ENCODE measurements at places on chromosomes 7 and 10.

- DNase-seq: no peak
These were observed 195.9 kb downstream of the CFTR start for GRCh38 chr7:117675497-117676435.

DNA sequence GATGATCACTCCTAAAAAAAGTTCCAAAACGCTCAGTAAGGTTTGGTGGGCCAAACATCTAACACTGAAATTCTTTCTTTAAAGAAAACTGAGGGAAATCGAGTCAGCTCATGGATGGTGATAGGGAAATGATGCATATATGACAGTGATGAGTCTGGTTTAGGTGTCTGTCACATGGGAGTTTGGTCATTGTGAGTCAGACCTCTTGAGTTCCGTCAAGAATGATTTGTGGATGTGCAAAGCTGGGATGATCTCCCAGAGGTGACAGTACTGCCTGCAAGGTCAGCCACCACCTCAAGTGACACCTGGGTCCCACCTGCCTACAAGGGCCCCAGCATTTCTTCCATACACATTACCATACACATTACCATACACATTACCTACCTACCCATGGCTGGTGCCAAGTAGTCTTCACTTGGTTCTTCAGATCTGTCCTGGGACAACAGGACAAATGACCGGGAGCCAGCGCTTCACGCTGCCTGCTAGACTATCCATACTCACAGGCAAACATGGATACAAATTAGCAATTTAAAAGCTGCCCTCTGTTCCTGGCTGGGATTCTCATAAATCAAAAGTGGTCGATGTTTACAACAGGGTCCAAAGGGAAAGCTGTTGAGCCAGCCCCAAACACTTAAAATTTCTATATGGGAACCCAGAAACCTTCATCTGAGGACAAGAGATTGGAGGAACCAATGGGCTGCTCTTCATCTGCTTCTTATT lies 128.4 kb downstream of the ADAM12 start:
- DNase-seq: no peak

DNA sequence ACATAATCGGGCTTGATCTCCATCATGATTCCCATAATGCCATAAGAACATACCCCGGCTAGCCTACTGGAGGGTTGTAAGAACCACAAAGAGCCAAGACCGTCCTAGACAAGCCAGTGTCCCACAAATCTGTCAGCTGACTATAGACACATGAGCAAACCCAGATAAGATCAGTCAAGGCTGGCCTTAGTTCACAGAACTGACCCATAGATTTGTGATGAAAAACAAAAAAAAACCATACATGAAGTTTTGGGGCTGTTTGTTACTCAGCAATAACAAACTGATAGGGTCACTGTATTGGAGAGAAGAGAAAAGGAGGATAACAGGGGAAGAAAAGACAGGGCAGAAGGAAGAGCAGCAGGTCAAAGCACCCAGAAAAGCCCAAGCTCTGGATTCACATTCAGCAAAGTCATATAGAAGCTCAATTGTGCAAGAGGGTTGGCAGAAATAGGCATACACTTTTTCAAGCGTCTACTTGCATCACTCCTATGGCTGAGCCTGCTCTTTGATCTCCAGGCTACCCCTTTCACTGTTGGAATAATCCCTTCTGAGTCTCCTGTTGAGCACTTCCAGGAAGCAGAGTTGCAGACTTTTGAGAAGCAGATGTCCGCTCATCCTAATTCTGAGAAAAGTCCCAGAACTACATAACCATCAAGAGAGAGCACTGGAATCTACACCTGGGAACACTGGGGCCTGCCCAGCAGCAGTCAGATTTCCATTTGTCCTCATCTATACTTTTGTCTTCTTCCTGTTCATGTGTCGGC lies 122.0 kb upstream of the HABP2 start:
- no peak for DNase-seq

DNA sequence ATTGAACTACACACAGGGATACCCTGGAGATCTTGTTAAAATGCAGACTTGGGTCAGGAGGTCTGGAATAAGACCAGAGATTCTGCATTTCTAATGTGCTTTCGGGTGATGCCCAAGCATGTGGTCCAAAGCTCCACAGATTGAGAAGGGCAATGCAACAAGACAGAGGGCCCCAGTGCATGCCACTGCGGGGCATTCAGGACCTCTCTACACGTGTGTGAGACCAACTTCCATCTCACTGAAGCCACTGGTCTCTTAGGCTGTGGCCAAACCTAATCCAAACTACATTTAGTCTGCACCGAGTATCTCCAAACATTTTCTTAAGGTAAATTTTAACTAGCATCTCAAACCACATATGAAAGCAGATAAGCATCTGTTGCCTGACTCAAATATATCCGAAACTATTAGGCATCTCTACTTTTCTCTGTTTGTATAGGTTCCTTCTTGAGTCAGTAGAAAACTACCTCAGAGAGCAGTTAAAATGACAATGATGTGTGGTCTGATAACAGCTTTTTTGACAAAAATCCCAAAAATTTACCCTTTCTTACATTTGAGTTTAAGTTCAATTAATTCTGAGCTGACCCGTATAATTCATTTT lies 107.5 kb downstream of the ELMO1 start:
- no peak for DNase-seq

- no peak for DNase-seq
These were observed 10.6 kb upstream of the ZNF777 start for GRCh38 chr7:149471289-149471953.

- DNase-seq: no peak
These were observed 63.6 kb upstream of the TRIM24 start for GRCh38 chr7:138396251-138397070.

- DNase-seq: no peak
These were observed 106.8 kb upstream of the FAM133B start for GRCh38 chr7:92697012-92697411.

DNA sequence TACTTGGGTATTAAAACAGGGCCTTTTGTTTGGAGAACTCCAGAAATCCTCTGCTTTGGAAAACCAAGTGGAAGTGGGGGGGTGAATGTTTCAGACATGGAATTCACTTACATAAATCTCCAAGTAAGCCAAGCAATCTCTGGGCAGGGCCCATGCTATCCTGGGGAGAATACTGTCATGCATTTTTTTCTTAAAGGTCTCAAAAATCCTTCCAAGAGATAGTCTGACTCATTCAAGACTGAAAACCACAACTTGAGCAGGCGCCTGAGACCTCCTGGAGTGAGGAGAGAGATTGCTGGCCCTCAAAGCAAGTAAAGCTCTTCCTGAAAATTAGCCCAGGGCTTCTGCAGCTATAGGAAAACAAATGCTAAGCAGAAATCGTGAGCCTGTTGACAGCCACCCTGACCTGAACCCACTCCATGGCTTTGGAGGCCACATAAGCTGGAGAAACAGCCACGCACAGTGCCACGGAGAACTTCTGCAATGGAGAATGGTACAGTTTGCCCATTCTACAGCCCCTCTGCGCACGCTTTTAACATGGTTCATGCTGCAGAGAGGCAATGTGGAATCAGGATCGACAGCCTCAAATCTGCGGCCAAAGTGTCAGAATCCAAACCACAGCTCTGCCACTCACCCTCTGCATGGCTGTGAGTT lies 203.1 kb upstream of the AUTS2 start:
- DNase-seq: peak; percentile 94

DNA sequence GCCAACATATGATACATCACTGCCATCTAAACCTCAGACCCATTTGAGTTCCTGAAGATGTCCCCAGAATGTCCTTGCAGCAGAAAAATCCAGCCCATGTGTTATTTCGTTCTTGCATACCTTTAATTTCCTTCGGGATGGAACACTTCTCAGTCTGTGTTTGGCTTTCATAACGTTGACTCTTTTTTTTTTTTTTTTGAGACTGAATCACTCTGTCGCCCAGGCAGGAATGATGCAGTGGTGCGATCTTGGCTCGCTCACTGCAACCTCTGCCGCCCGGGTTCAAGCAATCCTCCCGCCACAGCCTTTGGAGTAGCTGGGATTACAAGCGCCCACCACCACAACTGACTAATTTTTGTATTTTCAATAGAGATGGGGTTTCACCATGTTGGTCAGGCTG lies 148.8 kb upstream of the TNRC18 start:
- DNase-seq: no peak

- peak; percentile 28 for DNase-seq
These were observed 23.9 kb downstream of the HECTD2 start for GRCh38 chr10:91434041-91434440.

DNA sequence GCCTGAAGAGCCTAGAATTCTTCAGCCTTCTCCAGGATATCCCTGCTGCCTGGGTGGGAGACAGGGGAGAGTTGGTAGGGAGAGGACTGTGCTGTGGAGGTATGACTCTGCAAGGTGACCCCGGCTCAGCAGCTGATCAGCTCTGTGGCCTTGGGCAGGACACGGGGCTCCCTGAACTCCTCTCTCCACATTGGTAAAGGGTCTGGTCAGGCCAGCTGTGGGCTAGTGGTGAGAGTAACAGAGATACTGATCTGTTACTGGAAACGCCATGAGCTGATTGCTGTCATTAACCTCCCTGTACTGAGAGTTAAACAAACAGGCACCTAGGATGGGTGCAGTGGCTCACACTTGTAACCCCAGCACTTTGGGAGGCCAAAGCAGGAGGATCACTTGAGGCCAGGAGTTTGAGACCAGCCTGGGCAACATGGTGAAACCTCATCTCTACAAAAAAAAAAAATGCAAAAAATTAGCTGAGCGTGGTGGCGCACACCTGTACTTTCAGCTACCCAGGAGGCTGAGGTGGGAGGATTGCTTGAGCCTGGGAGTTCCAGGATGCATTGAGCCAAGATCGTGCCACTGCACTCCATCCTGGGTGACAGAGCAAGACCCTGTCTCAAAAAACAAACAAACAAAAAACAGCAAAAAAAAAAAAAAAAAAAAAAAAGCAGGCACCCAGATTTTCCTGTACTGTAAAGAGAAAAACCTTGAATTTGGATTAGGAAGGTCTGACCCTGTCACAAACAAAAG lies 151.5 kb downstream of the CUX1 start:
- DNase-seq: no peak

DNA sequence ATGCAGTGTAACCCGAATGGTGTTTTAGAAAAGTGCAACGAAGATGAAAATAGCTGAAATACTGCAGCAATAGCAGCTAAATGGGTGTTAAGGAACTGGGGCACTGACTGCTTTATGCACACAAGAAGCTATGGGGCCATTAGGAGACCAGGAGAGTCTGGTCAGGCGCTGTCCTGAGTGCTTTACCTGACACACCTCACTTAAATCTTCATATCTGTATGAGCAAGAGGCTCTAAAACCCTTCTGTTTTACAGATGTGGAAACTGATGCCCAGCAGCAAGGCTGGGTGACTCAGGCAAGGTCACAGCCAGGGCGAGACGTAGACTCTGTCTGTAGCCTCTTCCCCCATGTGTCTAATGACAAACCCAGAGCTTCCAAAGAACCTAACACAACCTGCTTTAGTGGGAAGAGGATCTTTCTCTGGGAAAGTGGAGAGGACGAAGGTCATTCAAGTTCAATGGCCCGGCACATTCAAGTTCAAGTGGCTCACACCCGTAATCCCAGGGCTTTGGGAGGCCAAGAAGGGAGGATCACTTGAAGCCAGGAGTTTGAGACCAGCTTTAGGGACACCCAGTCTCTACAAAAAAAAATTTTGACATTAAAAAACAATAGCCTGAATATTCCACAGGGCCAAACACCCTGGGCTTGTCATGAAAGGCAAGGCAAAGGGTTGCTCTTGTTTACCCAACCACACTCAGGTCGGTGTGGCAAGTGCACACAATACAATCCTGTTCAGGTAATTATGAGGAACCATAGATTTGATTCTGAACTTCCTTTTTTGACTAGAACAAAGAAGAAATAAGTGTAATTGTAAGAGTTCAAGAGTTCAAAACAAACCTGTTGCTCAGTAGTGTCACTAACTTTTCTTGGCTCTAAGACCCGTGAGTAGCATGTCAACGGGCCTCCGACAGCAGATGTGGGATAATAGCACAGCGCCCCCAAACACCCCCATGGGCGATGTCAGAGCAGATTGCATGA lies 53.7 kb upstream of the KLF6 start:
- DNase-seq: no peak

DNA sequence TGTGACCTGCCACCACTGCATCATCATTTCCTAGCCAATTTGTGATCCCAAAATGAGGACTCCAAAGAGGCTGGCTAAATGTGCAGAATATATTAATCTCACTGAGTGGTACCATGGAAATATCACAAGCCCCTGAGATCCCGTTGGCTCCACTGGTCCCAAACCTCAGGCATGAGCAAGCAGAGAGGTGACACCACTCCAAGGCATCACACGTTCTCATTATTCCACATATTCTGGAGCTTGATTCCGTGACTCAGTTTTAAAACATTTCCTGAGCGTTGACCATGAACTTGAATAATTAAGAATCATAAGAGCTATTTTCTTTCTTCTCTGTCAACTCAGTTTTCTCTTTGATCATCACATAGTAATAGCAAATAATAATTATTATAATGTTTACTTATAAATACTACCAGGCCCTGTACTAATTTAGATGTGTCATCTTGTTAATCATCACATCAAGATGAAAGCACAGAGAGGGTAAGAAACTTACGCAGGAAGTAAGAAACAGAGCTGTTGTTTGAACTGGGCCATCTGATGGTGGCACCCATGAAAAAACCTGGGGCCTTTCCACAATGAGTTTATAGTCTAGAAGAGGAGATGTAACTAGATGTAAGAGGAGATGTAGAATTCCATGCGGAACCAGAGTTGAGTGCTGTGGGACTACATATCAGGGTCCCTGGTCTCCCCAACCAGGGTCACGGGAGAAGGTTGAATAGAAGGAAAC lies 3.5 kb downstream of the APBB1IP start:
- peak; percentile 85 for DNase-seq

- no peak for DNase-seq
These were observed 7.3 kb downstream of the PITX3 start for GRCh38 chr10:102233997-102234396.

DNA sequence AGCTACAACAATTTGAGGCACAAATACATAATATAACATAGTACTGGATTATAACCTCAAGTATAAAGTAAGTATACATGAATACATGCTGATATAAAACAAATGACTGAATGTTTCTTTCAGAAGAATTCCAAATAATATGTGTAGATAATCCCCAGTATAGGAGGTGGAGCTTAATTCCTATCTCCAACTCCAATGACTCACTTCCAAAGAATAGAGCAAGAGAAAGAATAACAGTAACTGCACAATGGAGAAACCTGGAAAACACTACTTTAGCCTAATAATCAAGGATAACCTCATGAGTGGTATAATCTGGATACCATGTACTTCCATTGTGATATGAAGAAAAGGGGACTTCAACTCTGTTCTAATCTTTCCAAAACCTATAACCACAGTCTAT lies 13.7 kb upstream of the SEMA3C start:
- DNase-seq: no peak

GRCh38 chr7:127876393-127876792 lies 154.8 kb downstream of the LRRC4 start:
- DNase-seq: peak; percentile 32
